ENCODE measurements at places on chromosomes 12 and 14. TPM values are rescaled to one million over a fixed set of nuclear protein-coding genes. Genes with fewer than 3 reads are reported as not detected.
A peak's percentile ranks its signal among the peaks of the same experiment; 100 is the strongest.

The SLC17A8 gene
- not detected for total RNA-seq

The OTX2 gene
- not detected for total RNA-seq

GRCh38 chr12:15540469-15540872 is 218.2 kb downstream of the PTPRO start:
- no peak overlapping the region for H3K4me3 ChIP-seq
- no peak overlapping the region for H3K27ac ChIP-seq
- DNase-seq = no peak
- H3K4me1 ChIP-seq = peaks cover 13% of the 10 kb centered on the region
- H3K36me3 ChIP-seq = peaks cover 4% of the 10 kb centered on the region
- H3K27me3 ChIP-seq = no peaks in the 10 kb centered on the region

- H3K36me3 ChIP-seq = no peaks in the 10 kb centered on the region
- DNase-seq = no peak
- no peak overlapping the region for H3K27ac ChIP-seq
- H3K27me3 ChIP-seq = peaks cover 26% of the 10 kb centered on the region
- H3K4me3 ChIP-seq = no peak overlapping the region
These were observed 170.7 kb downstream of the ESRRB start for GRCh38 chr14:76546426-76547221.

DNA sequence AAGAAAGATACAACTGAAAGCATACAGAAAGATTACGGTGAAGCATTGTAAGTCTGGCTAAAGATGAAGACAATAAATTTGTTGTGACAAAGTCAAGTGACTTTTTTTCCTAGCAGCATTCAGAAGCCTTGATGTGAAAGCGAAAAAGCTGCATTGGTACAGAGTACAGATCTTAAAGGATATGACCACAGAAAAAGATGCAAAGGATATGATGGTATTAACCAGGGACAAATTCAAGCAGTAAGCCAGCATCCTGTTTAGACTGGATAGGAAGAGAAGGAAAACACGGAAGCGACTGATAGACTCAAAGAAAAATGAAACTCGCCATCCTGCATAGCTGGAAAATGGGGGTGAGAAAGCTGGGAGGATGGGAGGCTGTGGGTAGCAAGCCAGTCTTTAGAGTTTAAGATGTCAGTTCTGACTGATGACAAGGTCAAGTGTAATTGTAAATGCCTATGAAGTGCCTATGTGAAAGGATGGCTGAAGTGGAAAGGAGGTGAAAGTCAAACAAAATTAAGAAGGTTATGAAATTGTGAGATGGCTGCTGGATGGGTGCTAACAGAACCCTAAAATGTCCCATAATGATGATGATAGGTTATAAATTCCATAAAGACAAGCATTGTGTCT is 92.4 kb downstream of the PHLDA1 start:
- peaks cover 15% of the 10 kb centered on the region for H3K4me1 ChIP-seq
- no peaks in the 10 kb centered on the region for H3K27me3 ChIP-seq
- no peaks in the 10 kb centered on the region for H3K36me3 ChIP-seq

DNA sequence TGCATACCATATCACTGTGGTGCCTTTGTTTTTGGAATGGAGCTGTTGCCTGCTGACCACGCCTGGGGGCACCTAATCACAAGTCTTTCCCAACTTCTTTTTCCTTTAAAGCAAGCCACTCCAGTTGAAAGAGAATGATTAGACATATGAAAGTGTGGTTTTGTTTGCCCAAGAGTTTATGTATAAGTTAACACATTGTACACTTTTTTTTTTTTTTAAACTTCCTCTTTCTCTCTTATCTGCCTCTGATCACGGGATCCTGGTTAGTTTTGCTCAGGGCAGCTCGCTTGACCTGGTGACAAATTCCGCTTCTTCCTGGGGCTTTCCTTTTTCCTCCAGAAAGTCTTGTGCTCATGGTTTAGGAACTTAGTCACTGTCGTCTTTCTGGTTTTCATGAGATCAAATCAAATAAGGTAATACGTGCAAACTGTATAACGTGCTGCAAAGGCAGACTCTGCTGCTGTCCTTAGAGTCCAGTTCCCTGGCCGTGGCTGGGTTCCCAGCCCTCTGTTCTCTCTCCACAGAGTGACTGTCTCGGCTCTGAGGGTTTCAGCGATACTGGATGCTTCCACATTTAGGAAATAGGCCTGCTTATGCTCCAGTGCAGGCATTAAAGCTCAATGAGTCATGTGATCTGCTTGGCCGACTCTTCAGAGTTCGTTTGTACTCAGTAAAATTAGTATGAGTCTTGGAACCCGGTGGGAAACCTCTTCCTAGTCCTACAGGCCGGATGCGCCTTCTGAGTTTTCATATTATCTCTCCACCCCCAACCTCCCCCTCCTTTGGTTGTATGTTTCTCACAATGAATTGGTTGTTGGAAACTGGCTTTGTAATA is 15.2 kb downstream of the RASSF3 start:
- peak overlapping the region; percentile 96 for H3K27ac ChIP-seq
- peak overlapping the region; percentile 91 for H3K4me3 ChIP-seq
- DNase-seq = no peak
- H3K27me3 ChIP-seq = no peaks in the 10 kb centered on the region

DNA sequence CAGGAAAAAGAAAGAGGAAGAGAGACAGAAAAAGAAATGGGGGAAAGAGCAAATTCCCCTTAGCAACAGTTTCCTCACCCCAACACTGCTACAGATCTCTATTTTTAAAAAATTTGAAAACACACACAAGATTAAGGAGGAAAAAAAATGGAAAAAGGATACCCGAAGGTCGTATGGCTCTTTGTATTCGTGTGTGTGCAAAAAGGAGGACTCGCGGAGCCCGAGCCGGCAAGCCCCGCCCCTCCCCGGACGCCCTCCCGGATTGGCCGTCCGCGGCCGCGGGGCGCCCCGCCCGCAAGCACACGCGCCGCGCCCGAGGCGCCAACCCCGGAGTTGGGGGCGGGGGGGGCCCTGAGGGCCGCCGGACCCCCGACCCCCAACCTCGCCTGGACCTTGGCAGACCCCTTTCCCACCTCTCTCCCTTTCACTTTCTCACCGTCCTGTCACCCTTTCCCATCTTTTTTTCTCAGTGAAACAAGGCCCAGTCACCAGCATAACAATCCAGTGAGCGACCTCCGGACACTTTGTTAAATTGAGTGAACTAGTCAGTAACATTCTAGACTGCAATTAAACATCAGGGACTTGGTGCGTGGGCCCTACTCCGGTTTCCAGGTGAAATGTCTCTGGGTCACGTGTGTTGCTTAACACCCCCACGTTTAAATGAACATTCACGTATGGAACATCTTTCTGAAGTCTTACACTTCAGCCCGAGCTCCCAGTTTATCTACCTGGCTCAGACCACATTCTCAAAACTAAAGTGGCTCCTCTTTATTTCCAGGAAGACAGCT is at the start of gene C14orf93:
C14orf93 (minus strand) TSS at position 205 of the 788 bp plus-strand sequence. CDS start 11,120 bp downstream, outside the sequence.
- peak; percentile 65 for DNase-seq
- no peaks in the 10 kb centered on the region for H3K27me3 ChIP-seq
- H3K27ac ChIP-seq = peak within 1 kb of the TSS; percentile 96
- peaks cover 2% of the 10 kb centered on the region for H3K36me3 ChIP-seq
- H3K4me3 ChIP-seq = peak within 1 kb of the TSS; percentile 93

DNA sequence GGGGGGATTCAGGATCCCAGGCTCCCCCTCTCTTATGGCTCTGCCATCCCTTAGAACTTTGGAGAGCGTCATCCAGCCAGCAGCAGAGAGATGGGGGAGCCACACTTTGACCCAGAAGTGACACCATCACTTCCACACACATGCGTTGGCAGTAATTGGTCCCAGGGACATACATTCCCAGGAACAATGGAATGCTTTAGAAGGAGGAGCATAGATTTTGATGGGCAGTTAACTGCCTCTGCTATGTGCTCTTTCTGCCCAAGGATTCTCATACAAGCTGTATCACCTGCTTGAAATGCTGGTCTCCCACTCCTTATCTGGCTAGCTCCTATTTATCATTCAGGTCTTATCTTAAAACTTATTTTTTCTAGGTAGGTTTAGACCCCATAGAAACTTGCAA is 109.0 kb upstream of the RPH3A start:
- H3K27me3 ChIP-seq = peaks cover 26% of the 10 kb centered on the region
- no peaks in the 10 kb centered on the region for H3K4me1 ChIP-seq

- H3K27me3 ChIP-seq = peaks cover 37% of the 10 kb centered on the region
- H3K4me1 ChIP-seq = no peaks in the 10 kb centered on the region
- DNase-seq = no peak
- no peak overlapping the region for H3K27ac ChIP-seq
- no peak overlapping the region for H3K4me3 ChIP-seq
- no peaks in the 10 kb centered on the region for H3K36me3 ChIP-seq
These were observed 114.0 kb downstream of the GALC start for GRCh38 chr14:87878959-87879358.

DNA sequence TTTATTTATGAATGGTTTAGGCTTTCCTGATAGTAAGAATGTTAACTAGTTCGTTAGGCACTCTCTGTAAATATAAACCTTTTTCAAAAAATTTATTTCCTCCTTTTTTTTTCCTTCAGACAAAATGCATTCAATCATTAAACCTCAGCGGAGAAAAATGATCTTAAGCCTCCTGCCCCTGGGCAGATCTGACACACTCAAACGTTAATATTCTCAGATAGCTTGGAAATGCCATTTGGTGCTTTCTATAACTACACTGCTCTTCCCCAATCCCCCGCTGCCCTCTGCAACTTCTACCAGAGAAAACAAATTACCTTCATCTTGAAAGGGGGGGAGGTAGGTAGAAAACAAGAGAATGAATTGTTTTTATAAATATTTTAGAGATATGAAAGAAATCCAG is 521.2 kb downstream of the MED13L start:
- no peaks in the 10 kb centered on the region for H3K36me3 ChIP-seq
- DNase-seq = no peak
- H3K4me3 ChIP-seq = no peak overlapping the region
- H3K27ac ChIP-seq = no peak overlapping the region
- peaks cover 17% of the 10 kb centered on the region for H3K27me3 ChIP-seq
- no peaks in the 10 kb centered on the region for H3K4me1 ChIP-seq

- H3K4me3 ChIP-seq = no peak overlapping the region
- no peaks in the 10 kb centered on the region for H3K4me1 ChIP-seq
- H3K27me3 ChIP-seq = no peaks in the 10 kb centered on the region
- H3K27ac ChIP-seq = no peak overlapping the region
- no peaks in the 10 kb centered on the region for H3K36me3 ChIP-seq
These were observed 185.2 kb downstream of the AEBP2 start for GRCh38 chr12:19624491-19624890.

GRCh38 chr12:49761677-49762467 is 20.5 kb downstream of the TMBIM6 start:
- no peaks in the 10 kb centered on the region for H3K27me3 ChIP-seq
- peaks cover 46% of the 10 kb centered on the region for H3K4me1 ChIP-seq
- DNase-seq = no peak
- H3K36me3 ChIP-seq = peaks cover 7% of the 10 kb centered on the region
- H3K27ac ChIP-seq = peak overlapping the region; percentile 87
- H3K4me3 ChIP-seq = peak overlapping the region; percentile 19

DNA sequence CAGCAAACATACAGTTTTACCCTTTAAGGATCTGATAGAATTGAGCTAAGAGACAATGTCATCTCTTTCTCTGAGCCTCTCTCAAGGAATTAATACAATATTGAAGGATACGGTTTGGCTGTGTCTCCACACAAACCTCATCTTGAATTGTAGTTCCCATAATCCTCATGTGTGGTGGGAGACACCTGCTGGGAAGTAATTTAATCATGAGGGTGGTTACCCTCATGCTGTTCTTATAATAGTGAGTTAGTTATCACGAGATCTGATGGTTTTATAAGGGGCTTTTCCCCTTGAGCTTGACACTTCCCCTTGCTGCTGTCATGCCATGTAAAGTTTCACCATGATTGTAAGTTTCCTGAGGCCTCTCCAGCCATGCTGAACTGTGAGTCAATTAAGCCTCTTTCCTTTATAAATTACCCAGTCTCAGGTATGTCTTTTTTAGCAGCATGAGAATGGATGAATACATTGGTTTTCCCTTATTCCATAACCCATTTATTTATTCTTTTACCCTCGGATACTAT is 47.6 kb downstream of the TMEM30B start:
- DNase-seq = no peak
- peaks cover 53% of the 10 kb centered on the region for H3K27me3 ChIP-seq
- H3K27ac ChIP-seq = no peak overlapping the region

- no peak for DNase-seq
- H3K4me1 ChIP-seq = no peaks in the 10 kb centered on the region
These were observed 32.7 kb downstream of the SLC25A21 start for GRCh38 chr14:37139710-37140109.

DNA sequence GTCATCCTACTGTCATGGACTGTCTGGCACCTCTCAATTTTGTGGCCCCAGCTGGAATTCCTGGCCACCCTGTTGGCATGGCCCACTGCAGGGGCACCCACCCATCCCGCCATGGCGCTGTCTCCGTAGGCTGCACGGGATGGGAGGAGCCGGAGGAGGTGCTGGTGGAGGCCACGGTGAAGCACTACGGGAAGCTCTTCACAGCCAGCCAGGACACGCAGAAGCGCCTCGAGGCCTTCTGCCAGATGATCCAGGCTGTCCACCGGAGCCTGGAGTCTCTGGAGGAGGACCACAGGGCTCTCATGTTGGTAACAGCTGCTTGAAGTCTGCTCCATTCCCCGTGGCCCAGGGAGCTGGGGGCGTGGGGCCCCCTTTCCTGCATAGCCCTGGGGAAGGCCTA is 3.9 kb downstream of the CCDC197 start:
- H3K4me3 ChIP-seq = no peak overlapping the region
- no peak for DNase-seq
- no peak overlapping the region for H3K27ac ChIP-seq
- H3K4me1 ChIP-seq = peaks cover 19% of the 10 kb centered on the region
- peaks cover 14% of the 10 kb centered on the region for H3K27me3 ChIP-seq

DNA sequence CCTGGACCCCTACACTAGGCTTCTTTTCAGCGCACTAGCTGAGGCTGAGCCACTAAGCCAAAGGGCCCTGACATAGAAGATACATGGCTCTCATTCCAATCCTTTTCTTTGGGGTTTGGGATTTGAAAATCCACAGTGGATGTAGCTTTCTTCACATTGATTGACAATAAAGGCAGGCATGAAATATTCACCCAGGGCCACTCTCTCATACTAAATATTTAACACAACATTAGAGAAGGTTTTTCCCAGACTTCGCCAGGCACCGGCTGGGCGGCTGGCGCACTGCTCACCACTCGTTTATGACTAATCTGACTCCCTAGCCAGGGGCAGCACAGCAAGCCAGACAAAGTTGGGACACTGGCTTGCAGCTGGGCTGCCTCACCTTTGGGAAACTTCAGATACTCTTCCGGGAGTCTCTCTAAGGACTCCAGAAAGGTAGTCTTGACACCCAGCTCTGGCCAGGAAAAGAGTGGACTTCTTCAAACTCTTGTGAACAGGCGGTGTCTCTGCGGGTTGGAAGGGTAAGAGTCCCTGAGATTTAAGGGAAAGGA is 699 bp upstream of the HOXC11 start:
- DNase-seq = no peak
- H3K4me1 ChIP-seq = peaks cover 3% of the 10 kb centered on the region
- H3K4me3 ChIP-seq = peak overlapping the region; percentile 42
- H3K36me3 ChIP-seq = peaks cover 4% of the 10 kb centered on the region
- peaks cover 81% of the 10 kb centered on the region for H3K27me3 ChIP-seq

GRCh38 chr12:68984796-68985573 is 52.0 kb upstream of the CPM start:
- no peaks in the 10 kb centered on the region for H3K4me1 ChIP-seq
- no peak overlapping the region for H3K4me3 ChIP-seq
- H3K36me3 ChIP-seq = no peaks in the 10 kb centered on the region
- DNase-seq = no peak

All from T-helper 17 cell (primary cell).